NCI-H1417 (cell line): ENCODE measurements at places on chromosomes 12 and 14.
A peak's percentile ranks its signal among the peaks of the same experiment; 100 is the strongest.

DNA sequence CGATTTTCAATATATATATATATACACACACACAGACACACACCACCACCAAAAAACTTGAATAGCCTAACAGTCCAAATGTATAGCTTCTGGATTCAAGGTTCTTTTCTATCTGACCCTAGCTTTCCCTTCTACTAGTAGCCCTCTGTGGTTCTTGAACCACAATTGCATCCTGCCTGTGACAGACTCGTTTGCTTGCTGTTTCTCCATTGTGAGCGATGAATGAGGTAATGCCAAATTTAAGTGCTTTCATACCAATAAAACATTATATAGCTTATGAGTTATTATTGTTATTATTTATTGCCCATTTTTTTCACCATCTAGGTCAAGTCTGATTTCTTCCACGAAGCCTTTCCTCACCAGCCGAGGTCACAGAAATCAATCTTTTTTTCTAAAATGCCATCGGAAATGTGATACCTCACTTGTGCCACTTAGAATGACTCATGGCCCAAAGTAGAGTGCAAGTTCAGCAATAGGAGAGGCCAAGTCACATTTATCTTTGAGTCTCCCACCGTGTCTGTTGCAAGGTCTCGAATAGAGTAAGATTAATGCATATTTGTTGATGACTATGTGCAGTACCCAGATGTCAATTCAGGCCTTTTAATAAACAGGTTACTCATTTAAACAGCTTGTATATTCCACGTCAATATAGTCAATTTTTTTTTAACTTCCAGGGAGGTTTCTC, 1015.8 kb upstream of the SEL1L start:
- DNase-seq: no peak

DNA sequence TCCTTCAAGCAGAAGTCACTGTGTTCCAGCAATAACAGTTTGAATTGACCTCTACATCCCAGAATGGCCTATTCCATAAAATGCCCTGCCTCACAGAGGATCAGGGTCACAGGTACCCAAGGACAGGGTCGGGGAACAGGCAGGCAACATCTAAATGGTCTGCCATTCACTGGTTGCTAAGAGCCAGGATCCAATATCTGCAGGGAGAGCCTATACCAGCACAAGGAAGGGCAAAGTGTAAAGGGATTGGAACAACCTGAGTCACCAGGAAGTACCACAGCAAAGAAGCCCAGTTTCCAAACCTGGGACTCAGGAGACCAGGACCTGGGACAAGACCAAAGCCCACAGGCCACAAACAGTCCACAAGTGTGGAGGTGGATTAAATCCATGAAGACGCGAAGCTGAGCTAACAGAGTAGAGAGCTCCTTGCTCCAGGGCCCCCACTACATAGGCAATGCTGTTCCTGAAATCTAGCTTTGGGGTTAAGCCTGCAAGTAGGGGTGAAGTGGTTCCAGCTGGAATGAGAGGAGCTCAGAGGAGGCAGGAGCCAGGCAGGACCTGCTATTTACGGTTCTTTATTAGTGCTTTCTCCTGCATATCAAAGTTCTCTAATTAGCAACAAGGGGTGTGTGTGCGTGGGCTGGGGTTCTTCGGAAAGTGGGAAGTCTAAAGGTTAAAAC, 274.3 kb downstream of the BCL11B start:
- DNase-seq: no peak

DNA sequence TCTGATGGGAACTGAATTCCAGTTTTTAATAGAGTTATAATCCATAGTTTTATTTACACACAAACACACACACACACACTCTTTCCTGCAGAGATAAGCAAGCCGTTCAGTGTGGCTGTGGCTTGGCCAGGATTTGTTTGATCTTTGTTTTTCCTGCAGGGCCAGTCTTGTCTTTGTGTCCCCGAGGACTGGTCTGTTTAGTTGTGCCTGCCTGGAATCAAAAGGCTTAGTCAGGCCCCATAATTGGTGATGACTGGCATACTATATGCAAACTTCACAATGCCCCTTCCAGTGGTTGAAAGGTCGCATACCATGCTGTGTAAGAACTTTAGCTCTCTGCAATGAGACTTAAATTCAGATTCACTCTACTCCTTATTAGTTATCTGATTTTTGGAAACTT, 26.0 kb downstream of the WBP11 start:
- peak; percentile 75 for DNase-seq

GRCh38 chr14:62914025-62914424, 131.2 kb downstream of the KCNH5 start:
- no peak for DNase-seq

DNA sequence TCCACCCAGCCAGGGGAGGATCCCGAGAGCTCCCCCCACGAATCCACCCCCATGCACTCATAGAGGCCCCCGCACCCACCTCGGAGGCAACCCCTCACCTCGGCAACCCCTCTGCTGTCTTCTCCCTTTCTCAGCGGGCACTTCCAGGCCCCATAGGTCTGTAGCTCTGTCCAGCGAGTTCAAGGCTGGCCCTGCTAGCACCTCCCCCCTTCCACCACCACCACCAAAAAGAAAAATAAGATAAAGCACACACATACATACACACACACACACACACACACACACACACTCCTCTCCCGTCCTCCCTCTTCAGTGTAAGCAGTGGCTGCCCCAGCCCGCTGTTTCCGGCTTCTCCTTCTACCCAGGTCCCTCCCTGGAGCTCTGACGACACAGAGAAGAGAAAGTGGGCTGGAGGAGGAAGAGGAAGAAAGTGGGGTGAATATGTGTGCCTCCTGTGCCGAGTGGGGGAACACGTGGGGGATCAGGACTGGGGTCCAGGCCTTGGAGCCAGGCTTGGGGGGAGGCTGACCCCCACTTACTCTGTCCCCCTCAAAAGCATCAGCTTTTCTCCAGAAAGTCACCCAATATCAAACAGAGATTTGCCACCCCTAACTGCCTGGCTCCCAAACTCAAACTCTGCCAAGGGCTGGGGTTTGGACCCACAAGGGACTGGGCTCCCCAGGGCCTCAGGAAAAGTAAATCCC, at the start of gene STAT6:
Gene STAT6 (minus strand): TSS at position 332 of the 704 bp plus-strand sequence. CDS start 3,084 bp downstream, outside the sequence.
- peak; percentile 55 for DNase-seq

GRCh38 chr12:26647088-26647487, 185.9 kb downstream of the ITPR2 start:
- no peak for DNase-seq

DNA sequence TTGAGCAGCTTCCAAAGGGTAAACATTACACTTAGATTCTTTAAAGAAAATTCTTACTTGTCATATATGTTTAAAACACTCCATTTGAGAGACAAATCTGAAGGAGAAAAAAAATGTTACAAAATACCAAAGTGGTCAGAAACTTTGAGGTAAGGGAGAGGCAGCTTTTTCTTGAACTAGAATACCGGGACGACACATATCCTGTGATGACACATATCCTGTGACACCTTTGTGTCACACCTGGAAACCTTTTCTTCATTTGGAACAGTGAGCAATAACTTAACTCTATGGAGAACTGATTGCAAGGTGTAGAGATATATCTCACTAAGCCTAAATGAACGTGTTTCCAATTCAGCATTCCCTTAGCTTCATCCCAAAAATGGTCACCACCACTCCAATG, 4.6 kb upstream of the GRIN2B start:
- DNase-seq: no peak

DNA sequence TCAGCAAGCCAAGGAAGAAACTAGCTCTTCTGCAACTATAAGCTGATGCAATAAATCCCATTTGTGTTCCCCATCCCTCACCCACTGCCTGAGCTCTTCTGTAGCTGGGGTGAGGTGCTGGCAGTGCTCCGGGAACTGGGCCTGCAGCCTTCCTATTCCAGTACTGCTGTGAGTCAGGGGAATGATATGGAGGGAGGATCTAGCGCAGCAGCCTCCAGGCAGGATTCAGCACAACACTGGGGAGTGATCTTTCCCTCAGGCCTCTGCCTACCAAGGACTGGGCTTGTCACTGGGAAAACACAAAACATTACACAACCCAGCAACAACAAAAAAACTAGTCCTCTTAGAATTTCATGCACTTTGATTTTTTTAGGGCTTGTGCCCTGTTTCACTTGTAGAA, 58.7 kb downstream of the ST8SIA1 start:
- DNase-seq: no peak

GRCh38 chr12:52446367-52447045, 5.4 kb downstream of the KRT6B start:
- DNase-seq: no peak

DNA sequence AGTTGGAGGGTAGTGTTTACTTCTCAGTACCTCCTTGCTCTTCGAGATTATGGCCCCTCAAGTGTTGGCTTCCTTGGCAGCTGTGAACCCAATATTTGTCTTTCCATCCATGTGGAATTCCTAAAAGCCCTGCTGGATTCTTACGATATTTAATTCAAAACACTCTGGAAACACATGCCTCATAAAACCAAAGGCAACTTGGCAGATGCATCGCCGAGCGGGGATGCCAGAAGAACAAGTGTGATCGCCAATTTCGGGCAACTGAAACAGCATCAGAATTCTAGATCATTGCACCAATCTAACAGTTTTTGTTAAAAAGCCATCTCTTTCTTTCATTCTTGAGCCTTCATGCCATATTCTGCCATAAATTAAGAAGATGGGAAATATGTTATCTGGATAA, 934.4 kb downstream of the AACS start:
- no peak for DNase-seq

GRCh38 chr12:76449993-76450392, 101.8 kb upstream of the BBS10 start:
- no peak for DNase-seq

- DNase-seq: no peak
Observed at GRCh38 chr14:56963381-56963780, 153.1 kb upstream of the OTX2 start.

- DNase-seq: no peak
Observed at GRCh38 chr12:57739914-57740538, 1.5 kb upstream of the AGAP2 start.

- no peak for DNase-seq
Observed at GRCh38 chr14:103336191-103336590, 2.2 kb downstream of the EIF5 start.

GRCh38 chr14:35073486-35073885, 27.4 kb downstream of the FAM177A1 start:
- no peak for DNase-seq

GRCh38 chr12:64735442-64735841, 23.8 kb downstream of the GNS start:
- no peak for DNase-seq

DNA sequence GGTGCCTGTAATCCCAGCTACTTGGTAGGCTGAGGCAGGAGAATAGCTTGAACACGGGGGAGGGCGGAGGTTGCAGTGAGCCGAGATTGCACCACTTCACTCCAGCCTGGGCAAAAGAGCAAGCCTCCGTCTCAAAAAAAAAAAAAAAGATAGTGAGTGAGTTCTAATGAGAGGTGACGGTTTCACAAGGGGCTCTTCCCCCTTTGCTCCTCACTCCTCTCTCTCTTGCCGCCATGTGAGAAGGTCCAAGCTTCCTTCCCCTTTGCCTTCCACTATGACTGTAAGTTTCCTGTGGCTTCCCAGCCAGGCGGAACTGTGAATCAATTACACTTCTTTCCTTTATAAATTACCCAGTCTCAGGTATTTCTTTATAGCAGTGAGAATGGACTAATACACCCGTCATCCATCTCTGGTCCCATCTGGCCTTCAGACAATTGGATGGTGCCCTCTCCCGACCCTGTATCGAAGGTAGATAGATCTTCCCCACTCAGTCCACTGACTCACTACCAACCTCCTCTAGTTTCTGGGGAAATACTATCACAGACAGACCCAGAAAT, 27.0 kb upstream of the RCOR1 start:
- DNase-seq: no peak

DNA sequence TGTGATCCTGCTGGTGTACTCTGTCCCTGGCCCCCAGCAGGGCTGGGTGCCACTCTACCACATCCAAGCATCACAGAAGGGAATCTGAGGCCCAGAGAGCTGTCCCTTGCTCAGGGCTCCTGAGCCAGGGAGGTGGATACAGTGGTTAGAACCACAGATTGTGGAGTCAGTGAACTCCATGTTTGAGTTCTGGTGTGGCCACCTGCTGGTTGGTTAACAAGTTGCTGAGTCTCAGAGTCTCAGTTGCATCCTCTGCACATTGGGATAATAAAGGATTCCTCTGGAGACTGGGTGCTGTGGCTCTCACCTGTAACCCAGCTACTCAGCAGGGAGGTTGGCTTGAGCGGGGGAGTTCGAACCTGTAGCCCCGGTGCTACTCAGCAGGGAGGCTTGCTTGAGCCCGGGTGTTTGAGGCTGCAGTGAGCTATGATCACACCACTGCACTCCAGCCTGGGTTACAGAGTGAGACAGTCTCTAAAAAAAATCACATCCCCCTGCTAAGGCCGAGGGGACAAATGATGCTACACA, 39.4 kb downstream of the MVK start:
- DNase-seq: no peak

DNA sequence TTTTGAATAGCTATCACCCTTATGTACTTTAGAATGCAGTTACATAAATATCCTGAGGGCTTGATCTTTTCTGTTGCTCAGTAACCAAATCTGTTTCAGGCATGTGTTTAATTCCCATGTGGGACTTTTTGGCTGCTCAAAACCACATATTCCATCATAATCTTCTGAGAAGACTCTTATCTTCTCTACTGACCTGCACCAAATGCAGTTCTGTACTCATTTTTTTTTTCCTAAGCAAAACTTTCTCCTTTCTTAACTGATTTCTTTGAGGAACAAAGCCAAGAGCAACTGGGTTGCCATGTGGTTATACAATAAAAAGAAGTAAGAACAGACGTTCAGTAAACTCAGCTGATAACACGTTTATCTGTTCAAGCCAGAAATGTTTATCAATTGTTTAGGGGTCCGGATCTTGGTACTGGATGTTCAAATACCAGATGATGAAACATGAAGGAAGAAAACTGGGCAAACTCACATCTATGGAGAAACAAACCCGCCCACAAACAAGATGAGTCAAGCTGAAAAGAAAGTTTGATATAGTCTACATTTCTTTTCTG, 50.1 kb downstream of the TMEM132C start:
- no peak for DNase-seq

DNA sequence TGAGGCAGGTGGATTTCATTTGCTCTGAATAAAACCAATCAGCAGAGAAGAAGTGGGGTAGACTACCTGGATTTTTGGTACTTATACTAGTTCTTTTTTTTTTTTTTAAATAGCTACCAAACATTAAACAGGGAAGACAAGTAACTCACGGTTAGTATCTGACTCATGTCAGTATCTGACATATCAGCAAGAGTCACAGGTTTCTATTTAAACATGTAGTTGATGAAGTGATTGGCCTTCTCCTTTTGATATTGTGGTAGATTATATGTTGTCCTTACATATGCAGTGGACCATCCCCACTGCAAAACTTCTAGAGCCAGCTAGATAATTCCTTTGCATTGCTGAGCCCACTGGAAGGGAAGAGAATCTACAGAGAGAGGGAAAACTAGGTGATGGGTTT, 208.0 kb downstream of the ANO6 start:
- DNase-seq: no peak
